ENCODE measurements at places on chromosomes 7 and 10. TPM values are rescaled to one million over a fixed set of nuclear protein-coding genes. Genes with fewer than 3 reads are reported as not detected.

CTTNBP2 gene
- 3.9 TPM for total RNA-seq

COMTD1 gene
- total RNA-seq, result 20.8 TPM

DUSP5 gene
- total RNA-seq, result 27.6 TPM

CYP26C1 gene
- total RNA-seq, result 1.1 TPM

HOXA4 gene
- total RNA-seq, result 6.8 TPM

MYO1G gene
- total RNA-seq, result not detected

DNA sequence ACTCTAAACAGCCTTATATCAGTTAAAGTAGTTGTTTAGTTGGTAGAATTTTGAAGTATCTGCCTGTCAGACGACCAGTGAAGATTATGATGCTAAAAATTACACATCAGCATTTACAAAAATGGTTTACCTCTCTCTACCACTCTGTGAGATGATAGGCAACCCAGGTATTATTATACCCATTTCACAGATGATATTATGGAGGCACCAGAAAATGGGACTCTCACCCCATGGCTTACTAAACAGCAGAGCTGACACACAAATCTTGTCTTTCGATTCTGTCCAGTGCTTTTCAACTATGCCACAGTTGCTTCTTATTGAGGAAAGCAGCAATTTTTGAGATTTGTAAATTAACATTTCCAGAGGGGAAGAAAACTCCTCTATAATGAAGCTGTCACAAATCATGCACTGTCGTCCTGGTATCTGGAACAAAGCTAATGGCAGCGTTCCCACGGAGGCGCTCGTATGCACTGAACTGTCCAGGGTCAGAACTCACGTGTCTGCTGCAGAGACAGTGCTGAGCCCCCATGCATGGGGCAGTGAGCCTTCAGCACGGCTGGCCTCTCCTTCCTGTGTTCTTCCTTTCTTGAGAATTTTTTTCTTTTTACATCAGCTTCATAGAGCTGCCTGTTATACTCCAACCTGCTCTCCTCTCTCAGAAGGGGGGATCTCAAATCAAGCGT is 381.1 kb downstream of the SDK1 start:
- no peak for DNase-seq

- no peak for DNase-seq
Observed at GRCh38 chr7:96241855-96242254, 80.0 kb downstream of the SLC25A13 start.

GRCh38 chr7:147012666-147013065 is 896.1 kb downstream of the CNTNAP2 start:
- DNase-seq, result no peak

DNA sequence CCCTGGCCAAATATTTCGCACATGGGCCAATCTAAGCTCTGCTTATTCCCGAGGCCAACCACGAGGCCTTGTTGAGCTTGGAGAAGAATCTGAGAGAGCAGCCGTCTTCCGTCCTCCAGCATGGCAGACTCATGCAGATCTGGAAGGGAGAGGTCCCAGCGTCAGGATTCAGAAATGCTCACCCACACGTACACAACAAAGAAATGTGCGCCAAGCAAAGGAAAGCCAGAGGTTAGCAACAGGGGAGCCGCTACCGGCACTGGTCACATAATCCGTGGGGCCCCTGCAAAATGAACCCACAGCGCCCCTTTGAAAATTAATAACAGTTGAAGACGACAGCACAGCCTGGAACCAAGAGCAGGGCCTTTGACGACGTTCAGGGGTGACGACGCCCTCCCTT is 25.4 kb upstream of the PRKAG2 start:
- DNase-seq, result no peak

DNA sequence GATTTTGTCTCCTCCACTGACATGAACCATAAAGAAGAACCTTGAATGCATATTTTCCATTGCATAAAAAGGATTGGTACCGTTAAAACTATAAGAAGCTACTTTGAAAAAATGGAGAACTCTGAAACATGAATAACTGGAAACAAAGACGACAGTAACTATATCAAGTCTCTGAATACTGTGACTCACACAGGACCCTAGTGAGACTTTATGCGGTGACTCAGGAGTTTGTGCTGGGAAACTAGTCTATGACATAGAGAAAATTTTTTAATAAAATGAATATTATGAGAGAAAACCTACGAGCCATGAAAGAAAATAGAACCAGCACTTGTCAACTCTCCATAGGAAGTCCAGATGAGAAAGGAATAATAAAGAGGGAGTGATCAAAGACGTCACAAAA is 339.9 kb upstream of the ADARB2 start:
- no peak for DNase-seq

- no peak for DNase-seq
Observed at GRCh38 chr10:132904181-132904813, 38.1 kb downstream of the CFAP46 start.

- DNase-seq, result no peak
Observed at GRCh38 chr7:123715799-123716198, 33.0 kb downstream of the WASL start.

DNA sequence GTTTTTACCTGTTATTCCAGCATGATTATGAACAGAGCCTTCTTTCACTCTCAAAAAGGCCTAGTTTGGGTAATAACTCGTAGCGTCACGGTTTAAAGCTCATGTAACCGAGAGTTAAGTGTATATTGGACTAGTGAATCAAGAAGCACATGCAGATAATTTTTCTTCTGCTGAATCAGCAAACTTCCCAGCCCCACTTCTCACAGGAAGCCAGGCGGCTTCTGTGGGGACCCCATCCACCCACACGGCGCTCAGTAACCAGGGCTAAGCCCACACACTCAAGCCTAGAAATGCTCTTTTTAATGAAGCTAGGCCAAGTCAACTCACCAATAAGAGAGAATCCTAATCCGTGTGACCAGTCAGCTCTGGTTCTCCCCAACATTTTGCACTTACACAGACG is 191.2 kb upstream of the MGMT start:
- no peak for DNase-seq

Data from glomerular endothelial cell (primary cell).